HuH-7.5 (cell line): ENCODE measurements at places on chromosomes 2 and 18.

DNA sequence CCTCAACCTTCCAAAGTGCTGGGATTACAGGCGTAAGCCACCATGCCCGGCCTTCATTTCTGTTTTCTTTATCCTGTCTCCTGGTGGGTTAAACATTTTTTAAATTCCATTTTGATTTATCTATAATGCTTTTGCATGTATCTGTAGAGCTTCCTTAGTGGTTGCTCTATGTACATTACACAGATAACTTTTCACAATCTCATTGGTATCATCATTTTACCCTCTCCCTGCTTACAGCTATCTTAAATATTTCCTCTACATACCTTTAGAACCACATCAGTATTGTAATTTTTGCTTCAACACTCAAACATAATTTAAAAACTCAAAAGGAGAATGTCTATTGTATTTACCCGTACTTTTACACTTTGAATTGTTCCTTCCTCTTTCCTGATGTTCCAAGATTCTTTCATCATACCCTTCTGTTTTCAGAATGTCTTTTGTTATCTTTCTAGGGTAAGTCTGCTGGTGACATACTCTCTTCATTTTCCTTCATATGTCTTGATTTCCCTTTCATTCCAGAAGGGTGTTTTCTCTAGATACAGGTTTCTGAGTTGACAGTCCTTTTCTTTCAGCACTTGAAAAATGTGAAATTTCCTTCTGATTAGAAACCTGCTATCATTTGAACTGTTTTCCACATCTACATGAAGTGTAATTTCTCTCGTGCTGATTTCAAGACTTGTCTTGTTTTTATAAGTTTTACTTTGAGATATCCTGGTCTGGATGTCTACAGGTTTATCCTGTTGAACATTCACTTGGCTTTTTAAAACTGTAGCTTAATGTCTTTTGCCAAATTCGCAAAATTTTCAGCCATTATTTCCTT is 21.9 kb downstream of the PPP3R1 start:
- no peak for DNase-seq

DNA sequence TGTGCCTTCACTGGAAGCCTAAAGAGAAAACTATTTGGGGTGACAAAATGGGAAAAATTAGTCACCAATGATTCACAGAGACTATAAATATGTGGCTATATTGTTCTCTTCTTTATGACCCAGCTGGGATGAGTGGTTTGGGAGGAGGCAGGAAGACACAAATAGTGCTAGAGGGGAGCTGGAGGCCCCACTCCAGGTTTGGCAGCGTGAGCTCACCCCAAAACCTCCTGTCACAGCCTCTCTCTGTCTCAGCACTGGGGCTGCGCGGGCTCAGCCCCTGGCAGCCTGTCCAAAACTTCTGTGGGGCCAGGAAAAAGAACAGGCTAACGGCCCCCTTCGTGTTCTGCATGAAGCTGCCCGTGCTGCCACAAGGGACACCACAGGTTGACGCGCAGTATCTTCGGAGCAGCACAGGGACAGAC is 73.2 kb upstream of the LCLAT1 start:
- DNase-seq = no peak

- no peak for DNase-seq
These were observed 143.4 kb downstream of the TRIM43 start for GRCh38 chr2:95734976-95735890.

GRCh38 chr2:40760071-40760666 is 308.3 kb upstream of the SLC8A1 start:
- peak; percentile 2 for DNase-seq

- no peak for DNase-seq
These were observed 9.1 kb upstream of the TPRKB start for GRCh38 chr2:73746015-73746876.

DNA sequence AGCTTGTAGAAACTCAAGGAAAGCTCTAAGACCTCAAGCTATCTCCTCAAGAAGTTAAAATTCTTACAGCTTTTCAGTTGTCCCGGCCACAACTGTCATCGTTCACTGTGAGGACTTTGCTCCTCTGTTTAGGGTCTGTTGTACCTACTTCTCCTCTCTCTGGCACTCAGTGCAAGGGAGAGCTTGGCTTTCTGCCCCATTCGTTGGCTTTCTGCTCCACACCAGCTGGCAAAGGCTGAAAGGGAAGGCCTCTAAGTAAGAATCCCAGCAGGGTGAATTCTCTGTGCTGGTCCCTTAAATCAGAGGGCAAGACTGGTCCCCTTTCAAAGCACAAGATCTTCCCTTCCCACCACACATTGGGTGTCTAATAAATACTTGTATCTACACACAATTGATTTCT is 17.3 kb downstream of the ZBTB7C start:
- DNase-seq = no peak

- no peak for DNase-seq
These were observed 95.0 kb downstream of the TMEM17 start for GRCh38 chr2:62410926-62411456.

GRCh38 chr2:21251216-21251980 is 127.6 kb downstream of the TDRD15 start:
- DNase-seq = no peak

GRCh38 chr2:168216351-168217005 is 30.9 kb downstream of the STK39 start:
- DNase-seq = no peak

DNA sequence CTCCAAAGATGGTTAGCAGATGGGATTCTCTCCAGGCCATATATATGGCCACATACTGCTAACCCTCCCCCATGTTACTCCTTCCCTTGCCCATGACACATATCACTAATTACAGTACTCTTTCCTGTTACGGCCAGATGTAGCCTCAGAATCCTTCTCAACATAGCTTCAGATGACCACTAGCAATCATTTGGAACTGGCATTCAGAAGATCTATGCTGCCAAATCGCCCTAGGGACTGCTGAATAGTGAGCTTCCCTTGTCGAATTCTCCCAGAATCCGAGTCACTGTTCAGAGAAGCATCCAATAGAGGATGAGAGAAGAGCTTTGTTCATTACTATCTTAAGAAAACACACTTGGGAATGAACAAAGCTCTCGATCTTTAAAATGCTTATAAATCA is 121.2 kb upstream of the TANK start:
- no peak for DNase-seq

- DNase-seq = no peak
These were observed 29.8 kb downstream of the TOGARAM2 start for GRCh38 chr2:29010946-29011345.

GRCh38 chr2:239531456-239532241 is 130.8 kb upstream of the HDAC4 start:
- no peak for DNase-seq

DNA sequence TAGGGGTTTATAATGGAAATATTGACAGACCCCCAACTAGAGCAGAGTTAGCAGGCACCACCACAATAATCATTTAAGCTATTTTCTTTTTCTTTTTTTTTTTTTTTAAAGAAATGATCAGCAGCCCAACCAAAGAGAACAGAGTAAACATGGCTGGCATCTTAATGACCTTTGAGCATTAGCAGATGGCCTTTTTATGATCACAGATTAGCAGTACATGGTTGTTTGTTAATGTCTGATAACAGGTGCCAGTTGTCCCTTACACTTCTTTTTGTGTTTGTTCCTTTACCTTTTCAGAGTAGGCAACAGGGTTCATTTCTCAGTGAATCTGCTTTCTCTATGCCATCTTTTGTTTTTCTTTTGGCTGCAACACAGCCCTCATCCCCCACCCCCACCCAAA is 747.0 kb downstream of the BCL11A start:
- DNase-seq = no peak

DNA sequence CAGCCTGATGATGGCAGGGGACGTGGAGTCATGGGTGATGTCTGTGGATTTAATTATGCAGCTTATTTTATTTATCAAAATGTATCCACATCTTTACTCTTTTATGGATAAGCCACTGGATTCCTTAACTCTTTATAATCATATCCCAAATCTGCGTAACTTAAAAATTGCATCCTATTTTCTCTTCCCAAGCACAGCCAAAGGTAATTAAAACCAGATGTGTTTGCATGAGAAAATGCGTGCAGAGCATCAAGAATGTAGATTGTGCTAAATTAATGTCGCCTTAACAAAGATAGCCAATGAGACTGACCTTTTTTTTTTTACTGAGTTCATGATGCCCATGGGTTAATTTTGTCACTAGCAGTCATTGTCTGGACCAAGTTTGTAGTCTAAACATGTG is 10.0 kb downstream of the SH3RF3 start:
- DNase-seq = no peak

DNA sequence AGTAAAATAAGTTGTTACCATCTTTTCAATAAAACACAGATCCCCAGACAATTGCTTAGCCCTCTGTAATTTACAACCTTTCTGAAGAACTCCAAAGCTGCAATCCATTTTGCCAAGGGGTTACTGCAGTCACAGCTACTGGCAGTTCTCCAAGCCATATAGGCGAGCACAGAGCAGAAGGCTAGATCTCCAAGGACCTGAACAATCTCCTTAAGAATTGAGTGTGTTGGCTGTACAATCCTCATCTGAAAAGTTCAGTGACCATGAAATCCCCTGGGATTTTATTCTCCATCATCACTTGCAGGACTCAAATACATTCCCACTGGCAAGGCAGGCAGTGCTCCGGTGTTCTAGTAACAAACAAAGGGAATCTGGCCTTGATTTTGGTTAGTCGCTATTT is 103.9 kb upstream of the LRP1B start:
- no peak for DNase-seq

GRCh38 chr2:68377137-68377780 is 12.2 kb downstream of the PLEK start:
- DNase-seq = no peak

GRCh38 chr2:1024981-1025380 is 74.3 kb downstream of the SNTG2 start:
- no peak for DNase-seq

DNA sequence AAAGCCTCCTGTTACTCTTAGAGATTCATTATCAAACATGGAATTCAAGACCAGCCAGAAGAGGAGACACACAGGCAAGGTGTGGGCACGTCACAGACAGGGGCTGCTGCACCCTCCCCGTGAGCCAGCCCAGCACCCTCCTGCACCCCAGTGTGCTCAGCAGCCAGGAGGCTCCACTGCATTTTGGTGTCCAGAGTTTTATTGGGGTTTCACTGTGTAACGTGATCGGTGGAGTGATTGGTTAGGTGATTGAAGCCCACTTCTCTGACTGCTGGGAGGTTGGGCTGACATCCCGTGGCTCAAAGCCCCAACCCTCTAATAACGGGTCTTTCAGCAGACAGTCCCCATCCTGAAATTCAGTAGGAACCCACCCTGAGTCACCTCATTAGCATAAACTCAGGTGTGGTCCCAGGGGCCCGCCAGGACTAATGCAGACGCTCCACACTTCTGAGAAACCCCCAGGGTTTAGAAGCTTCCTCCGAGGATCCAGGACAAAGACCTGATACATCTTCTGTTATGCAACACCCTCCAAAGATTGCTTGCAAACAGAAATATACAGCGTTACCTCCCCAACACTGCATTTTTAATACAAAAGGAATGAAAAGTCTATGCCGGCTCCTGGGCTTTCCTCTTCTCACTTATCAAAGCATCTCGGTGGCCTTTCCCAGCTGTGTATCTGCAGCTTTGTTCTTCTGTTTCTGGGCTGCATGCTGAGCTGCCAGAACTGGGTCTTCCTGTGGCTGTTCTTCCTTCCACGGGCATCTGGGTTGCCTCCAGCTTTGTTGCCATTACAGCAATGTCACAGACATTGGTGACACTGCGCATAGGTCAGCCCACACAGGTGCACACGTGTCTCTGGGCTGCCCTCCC is 43.7 kb upstream of the SNED1 start:
- no peak for DNase-seq

DNA sequence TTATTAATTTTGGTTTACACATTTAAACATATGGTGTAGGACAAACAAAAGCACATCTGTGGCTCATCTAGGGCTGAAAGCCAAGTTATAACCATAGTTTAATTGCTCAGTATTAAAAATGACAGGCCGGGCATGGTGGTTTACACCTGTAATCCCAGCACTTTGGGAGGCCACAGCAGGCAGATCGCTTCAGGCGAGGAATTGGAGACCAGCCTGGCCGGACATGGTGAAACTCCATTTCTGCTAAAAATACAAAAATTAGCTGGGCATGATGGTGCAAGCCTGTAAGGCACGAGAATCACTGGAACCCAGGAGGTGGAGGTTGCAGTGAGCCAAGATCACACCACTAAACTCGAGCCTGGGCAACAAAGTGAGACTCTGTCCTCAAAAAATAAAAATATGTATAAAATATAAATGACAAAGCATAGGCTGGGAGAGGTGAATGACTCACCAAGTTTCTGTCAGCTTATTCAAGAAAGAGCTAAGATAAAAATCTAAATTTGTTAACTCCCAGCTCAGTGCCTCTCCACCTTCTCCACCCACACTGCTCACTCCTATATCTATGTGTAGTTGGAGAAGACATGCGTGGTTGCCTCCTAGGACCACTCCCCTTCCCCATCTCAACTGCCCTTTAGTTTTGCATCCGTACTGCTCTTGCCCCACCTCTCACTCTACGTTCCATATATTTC is 79.2 kb upstream of the PID1 start:
- DNase-seq = no peak

DNA sequence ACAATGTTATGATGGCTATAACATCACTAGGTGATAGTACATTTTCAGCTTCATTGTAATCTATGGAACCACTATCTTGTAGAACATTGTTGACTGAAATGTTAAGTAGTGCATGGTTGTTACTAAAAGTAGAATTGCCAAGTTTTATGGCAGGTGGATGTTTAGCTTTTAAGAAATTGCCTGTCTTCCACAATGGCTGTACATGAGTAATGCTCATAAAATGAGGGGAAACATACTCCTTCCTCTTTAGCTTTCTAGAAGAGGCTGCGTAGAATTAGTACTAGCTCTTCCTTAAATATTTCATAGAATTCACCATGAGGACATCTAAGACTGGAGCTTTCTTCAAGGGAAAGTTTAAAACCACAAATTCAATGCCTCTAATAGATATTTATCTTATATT is 161.0 kb downstream of the TPGS2 start:
- DNase-seq = no peak

DNA sequence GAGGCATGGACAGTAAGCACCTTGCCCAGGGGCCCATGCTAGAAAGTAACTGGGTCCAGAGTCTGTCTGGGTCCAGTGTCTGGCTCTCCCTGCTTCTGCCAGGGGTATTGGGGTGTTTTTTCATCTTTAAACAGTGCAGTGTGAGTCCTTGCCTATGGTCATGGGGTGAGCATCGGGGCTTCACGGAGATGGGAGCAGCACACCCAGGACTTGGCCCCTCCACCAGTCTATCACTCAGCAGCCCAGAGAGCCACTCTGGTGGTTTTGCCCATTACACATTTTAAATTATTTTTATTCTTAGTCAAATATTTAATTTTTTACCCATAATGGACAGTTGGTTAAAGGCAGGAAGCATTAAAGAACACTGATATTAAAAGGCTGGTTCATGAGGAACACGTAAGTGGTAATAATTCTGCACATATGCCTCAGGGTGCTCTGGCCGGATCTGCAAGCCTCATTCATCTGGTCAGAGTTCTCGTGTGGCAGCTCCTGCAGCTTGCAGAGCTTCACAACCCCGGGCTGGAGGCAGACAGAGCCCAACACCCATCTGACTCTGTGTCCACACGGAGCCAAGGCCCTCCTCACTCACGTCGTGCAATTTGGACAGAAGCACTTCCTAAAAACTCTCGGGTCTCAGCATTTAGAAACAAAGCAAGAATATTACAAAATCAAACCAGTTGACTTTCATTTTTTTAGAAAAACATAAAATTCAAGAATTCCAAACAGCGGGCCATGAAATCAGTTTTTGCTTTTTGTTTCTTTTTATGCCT is 204.1 kb downstream of the CTIF start:
- no peak for DNase-seq

GRCh38 chr18:45666520-45666919 is 51.2 kb downstream of the SLC14A2 start:
- no peak for DNase-seq
